ENCODE measurements at places on chromosomes 3 and 15. TPM values are rescaled to one million over a fixed set of nuclear protein-coding genes. Genes with fewer than 3 reads are reported as not detected.

DNA sequence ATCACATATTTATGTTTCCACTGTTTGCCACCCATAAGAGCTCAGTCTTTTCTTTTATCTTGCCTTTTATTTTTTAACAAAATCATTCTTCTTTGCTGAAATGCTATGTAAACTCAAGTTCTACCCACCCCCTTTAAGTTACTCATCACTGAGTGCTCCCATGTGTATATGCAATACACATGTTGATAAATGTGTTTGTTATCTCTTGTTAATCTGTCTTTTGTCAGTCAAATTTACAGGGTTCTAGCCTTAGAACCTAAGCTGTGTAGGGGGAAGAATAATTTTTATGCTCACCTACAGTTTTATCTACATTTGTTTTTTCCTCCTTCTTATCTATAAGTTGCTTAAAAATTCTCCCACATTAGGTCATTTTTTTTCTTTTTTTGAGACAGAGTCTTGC lies 1195.9 kb downstream of the ROBO2 start:
- H3K27ac ChIP-seq = no peak overlapping the region
- H3K27me3 ChIP-seq = no peaks in the 10 kb centered on the region
- peaks cover 1% of the 10 kb centered on the region for H3K36me3 ChIP-seq
- H3K4me1 ChIP-seq = peaks cover 4% of the 10 kb centered on the region
- no peak overlapping the region for H3K4me3 ChIP-seq

DNA sequence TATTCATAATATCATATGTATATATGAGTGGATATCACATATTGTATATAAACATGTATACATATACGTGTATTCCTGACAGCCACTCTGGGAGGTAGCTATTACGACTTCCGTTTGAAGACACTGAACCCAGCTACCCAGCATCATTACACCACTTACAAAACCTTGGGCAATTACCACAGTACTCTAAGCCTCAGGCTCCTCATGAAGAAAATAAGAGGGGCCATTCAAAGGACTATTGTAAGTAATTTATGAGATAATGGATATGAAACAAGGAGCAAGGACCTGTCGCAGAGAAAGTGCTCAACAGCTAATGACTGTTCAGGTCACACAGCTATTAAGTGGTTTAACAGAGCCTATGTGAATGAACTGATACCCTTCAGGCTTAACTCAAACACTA lies 52.4 kb downstream of the KCNMB2 start:
- peaks cover 3% of the 10 kb centered on the region for H3K27me3 ChIP-seq
- no peaks in the 10 kb centered on the region for H3K4me1 ChIP-seq

DGKG gene
- total RNA-seq = not detected

DNA sequence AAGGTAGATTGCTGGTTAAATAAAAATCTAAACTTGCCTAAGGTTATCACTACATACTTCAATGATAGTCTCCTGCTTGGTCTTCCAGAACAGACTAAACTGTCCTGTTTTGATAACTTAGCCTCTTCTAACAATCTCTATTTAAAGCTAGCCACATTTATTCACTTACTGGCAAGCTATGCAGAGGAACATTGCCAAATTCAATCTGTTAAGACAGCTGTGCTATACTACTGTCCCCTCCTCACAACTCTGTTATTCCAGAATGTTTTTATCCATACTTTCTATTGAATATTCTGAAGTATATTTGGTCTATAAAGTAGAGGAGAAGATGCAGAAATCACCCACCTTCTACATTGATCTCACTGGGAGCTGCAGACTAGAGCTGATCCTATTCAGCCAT lies 594.0 kb upstream of the CCDC54 start:
- H3K27me3 ChIP-seq = no peaks in the 10 kb centered on the region
- no peak for DNase-seq
- no peak overlapping the region for H3K4me3 ChIP-seq

SPINT1 gene
- total RNA-seq = 5.2 TPM

PAQR9 gene
- not detected for total RNA-seq

DNA sequence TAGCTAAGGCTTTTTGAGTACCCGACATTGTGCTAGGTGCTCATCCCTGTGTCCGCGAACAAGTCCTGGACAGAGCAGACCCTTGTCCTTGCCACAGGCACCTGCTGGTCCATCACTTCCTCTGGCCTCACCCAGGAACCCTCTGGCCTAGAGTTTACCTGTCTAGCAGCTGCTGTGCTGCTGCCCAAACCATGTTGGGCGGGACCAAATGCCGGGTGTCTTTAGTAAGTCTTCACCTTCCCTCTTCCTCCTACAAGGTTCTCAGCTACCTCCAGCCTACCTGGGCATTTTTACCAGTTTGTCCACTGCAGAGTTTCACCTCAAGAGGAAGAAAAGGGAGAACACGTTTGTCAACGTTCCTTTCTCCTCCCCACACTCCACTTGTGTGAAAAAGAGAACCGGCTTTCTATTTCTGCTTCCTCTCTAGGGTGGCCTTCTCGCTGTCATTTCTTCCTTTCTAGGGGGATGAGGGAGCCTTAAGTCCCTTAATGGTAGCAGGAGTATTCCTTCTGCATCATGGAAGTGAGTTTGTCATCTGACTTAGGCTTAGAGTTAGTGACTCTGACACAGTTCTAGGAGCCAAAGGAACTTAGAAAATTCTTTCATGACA lies 80.4 kb upstream of the GCNT3 start:
- DNase-seq = no peak
- H3K36me3 ChIP-seq = no peaks in the 10 kb centered on the region
- no peak overlapping the region for H3K4me3 ChIP-seq
- H3K4me1 ChIP-seq = peaks cover 2% of the 10 kb centered on the region
- H3K27me3 ChIP-seq = peaks cover 19% of the 10 kb centered on the region
- no peak overlapping the region for H3K27ac ChIP-seq

DNA sequence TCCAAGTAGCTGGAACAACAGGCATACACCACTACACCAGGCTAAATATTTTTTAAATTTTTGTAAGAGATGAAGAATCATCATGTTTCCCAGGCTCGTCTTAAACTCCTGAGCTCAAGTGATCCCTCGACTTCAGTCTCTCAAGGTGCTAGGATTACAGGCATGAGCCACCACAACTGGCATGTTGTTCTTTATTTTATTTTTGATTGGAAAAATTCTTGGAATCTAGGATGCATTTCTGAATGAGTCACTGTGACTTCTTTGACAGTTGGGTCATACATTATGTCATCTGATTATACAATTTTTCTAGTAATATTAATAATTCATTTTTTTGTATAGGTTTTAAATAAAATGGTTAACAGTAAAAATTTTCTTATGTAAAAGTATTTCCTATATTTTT lies 870.2 kb downstream of the SI start:
- peaks cover 11% of the 10 kb centered on the region for H3K36me3 ChIP-seq
- peak overlapping the region; percentile 88 for H3K27ac ChIP-seq
- no peaks in the 10 kb centered on the region for H3K27me3 ChIP-seq

PARP3 gene
- total RNA-seq = 13.4 TPM

DNA sequence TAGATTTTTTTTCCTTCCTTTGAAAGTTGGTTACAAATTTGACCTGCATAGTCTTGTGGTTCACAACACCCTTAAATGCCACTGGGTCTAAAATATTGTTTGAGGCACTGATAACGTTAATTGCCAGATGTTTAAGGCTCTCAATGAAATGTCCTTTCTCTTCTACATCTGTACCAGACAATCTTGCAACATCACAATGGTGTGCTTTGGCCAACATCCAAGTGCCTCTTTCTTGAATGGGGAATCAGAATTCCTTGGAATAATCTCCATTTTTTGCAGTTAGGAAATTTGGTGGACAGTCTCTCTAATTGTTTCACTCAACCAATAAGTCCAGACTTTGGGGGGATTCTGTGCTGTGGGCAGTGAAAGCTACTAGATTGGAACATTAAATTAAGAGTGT lies 26.0 kb upstream of the PEX5L start:
- H3K36me3 ChIP-seq = no peaks in the 10 kb centered on the region
- no peak for DNase-seq
- H3K4me3 ChIP-seq = no peak overlapping the region
- H3K27ac ChIP-seq = no peak overlapping the region
- H3K4me1 ChIP-seq = no peaks in the 10 kb centered on the region

KBTBD13 gene
- not detected for total RNA-seq

- no peak for DNase-seq
- no peaks in the 10 kb centered on the region for H3K27me3 ChIP-seq
- no peaks in the 10 kb centered on the region for H3K4me1 ChIP-seq
- H3K27ac ChIP-seq = no peak overlapping the region
Measured at GRCh38 chr3:52227766-52228165, 2.3 kb upstream of the TLR9 start.

GRCh38 chr3:59749291-59749690 lies 699.5 kb upstream of the CFAP20DC start:
- no peak overlapping the region for H3K27ac ChIP-seq
- no peaks in the 10 kb centered on the region for H3K36me3 ChIP-seq
- H3K4me1 ChIP-seq = no peaks in the 10 kb centered on the region

IFT57 gene
- total RNA-seq = 26.0 TPM

DNA sequence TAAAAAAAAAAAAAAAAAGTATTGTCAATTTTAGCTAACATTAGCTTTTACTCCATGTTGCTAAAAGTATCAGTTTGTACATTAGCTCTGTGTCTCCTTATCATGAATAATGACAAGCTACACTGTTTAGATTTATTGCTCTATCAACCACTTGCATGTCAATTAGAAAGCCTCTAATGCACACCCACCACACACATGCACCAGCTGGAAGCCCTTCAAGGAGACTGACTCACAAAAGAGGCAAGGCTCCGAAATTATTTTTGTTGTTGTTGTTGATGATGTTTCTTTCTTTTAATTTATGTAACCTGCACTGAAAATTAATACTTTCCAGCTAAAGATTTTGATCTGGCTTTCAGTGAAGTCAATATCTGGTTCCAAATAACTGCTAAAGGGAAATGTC lies 71.5 kb downstream of the ETFA start:
- H3K36me3 ChIP-seq = peaks cover 12% of the 10 kb centered on the region
- no peaks in the 10 kb centered on the region for H3K4me1 ChIP-seq
- DNase-seq = no peak
- no peak overlapping the region for H3K4me3 ChIP-seq
- no peaks in the 10 kb centered on the region for H3K27me3 ChIP-seq

- H3K4me1 ChIP-seq = no peaks in the 10 kb centered on the region
- DNase-seq = no peak
- no peaks in the 10 kb centered on the region for H3K27me3 ChIP-seq
- H3K27ac ChIP-seq = no peak overlapping the region
- no peaks in the 10 kb centered on the region for H3K36me3 ChIP-seq
- no peak overlapping the region for H3K4me3 ChIP-seq
Measured at GRCh38 chr3:59440285-59441028, 390.6 kb upstream of the CFAP20DC start.

DNA sequence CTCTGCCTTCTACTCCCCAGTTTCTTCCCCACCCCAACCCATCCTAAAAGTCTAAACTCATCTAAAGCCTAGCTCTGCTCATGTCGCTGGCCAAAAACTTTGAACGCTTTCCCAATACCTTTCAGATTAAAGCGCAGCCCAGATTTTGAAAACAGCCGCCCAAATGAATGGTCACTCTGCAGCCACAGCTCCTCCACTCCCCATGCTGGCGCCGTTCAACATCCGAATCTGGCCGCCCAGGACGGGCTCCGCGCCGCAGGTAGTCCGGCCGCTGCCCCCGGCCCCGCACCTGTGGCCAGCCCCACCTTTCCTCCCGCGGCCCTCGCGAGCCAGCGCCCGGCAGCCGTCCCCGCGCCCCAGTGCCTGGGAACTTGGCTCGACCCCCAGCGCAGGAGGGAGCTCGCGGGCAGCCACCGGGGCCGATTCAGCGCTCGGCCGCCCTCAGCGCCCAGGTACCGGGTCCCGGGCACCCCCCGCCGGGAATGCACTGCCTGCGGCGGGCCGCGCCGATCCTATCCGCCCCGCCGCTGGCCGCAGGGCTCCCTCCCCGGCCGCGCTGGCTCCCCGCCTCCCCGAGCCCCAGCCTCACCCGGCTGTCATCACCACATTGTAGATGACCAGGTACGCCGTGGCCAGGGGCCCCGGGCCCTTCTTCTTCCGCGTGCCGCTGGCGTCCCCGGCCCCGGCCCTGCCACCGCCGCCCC lies 417 bp downstream of the HACD2 start:
- DNase-seq = peak; percentile 85
- H3K36me3 ChIP-seq = peaks cover 16% of the 10 kb centered on the region
- peak overlapping the region; percentile 77 for H3K27ac ChIP-seq
- peaks cover 38% of the 10 kb centered on the region for H3K4me1 ChIP-seq
- H3K4me3 ChIP-seq = peak overlapping the region; percentile 89

DNA sequence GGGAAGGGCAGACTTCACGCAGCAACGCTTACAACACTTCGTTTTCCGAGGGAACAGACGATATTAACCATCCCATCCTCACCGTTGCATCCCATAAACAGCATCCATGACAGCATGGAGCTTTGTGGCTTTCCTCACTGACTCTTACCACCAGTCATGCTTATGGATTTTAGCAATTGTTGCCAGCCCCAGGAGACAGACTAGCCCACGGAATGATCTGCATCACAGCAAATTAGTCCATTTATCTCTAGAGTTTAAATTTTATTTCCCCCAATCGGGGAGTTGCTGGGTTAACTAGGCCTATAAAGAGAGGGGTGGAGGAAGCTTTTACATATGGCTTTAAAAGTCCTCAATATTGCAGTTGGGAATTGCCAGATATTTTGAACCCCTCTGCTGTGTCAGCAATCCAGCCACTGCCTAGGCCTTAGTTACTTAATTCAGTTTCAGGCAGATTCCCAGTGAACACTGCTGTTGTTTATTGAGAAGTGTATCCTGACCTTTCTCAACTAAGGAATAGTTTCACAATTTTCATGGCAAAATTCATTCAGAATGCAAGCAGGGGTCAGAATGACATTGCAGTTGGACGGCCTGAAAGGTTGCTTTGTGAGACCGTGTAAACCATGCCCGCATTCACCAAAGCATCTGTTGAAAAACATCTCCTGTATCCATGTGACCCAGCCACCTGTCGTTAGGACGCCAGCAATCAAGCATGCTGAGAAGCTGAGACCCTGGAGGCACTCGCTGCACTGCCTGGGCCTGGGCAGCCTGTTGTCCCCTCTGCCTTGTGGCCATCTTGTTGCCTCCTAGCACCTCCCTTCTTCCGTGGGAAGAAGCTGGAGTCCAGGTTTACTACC lies 397.4 kb upstream of the TPM1 start:
- H3K27me3 ChIP-seq = no peaks in the 10 kb centered on the region
- peak; percentile 48 for DNase-seq
- peaks cover 2% of the 10 kb centered on the region for H3K4me1 ChIP-seq
- H3K36me3 ChIP-seq = peaks cover 1% of the 10 kb centered on the region
- H3K27ac ChIP-seq = no peak overlapping the region

POTEB3 gene
- total RNA-seq = not detected
